CD4-positive, alpha-beta T cell treated with Interleukin-2 at 100 ng/mL for 4 hours (primary cell): ENCODE measurements at places on chromosomes 4 and X.
A peak's percentile ranks its signal among the peaks of the same experiment; 100 is the strongest.

DNA sequence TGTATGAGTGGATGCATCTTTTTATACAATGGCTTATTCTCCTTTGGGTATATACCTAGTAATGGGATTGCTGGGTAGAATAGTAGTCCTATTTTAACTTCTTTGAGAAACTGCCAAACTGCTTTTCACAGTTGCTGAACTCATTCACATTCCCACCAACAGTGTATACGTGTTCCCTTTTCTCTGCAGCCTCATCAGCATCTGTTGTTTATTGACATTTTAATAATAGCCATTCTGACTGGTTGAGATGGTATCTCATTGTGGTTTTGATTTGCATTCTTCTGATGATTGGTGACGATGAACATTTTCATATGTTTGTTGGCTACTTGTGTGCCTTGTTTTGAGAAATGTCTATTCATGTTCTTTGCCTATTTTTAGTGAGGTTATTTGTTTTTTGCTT, 687.0 kb upstream of the EPHA5 start:
- DNase-seq, result no peak

GRCh38 chr4:153245775-153246174, 41.5 kb downstream of the TRIM2 start:
- DNase-seq, result no peak

- no peak for DNase-seq
Observed at GRCh38 chrX:143094417-143095023, 68.8 kb downstream of the SPANXN4 start.

DNA sequence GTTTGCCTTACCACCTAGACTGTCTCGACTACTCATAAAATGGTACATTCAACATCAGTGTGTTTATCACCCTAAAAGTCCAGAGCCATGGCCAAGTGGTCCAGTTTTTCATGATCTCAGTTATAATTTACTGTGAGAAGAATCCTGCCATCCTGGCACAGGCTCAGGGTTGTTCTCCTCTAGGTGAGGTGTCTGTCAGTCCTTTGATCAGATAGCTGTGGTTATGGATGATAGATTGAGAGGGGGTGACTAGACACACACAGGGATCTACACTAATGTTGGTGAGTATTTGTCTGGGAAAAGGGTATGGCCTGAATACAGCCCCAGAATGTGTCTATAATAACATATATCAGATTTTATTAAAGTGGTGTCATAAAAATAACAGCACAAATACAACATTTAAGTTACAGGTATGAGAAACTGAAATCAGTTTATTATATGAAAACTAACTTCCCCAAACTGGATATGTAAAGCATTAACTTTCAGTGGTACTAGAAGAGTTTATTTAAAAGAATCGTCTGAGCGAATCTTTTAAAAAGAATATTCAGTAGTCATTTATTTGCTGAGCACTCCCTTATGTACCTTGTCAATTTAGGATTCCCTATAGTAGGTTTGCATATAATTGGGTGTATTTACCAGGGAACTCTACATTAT, 93.3 kb downstream of the STIM2 start:
- no peak for DNase-seq

DNA sequence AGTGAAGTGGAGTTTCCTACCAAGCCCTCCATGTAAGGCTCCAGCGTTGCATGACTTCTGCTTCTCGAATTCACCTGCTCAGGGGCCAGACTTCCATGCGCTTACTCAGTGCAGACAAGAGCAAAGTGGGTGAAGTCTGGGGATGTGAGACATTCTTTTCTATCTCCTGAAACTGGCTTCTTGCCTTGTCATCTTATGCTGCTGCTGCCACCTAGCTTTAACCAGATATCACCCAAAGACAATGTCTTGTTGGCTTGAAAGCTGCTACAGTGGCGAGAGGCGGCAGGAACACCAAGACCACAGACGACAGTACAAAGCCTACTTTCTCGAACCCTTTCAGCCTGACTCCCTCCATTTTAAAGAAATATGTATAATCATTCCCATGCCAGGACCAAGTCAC, 103.6 kb upstream of the ADGRG2 start:
- peak; percentile 1 for DNase-seq

DNA sequence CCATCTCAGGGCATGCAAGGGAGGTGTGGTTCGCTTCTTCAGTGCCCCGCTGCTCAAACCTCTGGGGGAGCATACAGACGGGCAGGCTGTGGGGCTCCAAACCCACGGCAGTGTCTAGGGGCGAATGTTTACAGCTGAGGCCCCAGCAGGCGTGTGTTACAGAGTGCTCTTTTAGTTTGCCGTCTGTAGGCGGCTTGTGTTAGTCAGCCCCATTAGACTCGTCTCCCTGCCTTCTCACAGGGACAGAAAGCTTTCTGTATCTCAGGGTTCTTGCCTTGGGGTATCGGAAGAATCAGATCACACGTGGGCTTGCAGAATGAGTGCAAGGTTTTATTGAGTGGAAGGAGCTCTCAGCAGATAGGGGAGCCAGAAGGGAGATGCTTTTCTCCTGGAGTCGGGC, 10.6 kb downstream of the RS1 start:
- no peak for DNase-seq
